ENCODE measurements at places on chromosomes 3 and 15.

GRCh38 chr15:85365980-85366379 lies 14.4 kb upstream of the AKAP13 start:
- DNase-seq: no peak

DNA sequence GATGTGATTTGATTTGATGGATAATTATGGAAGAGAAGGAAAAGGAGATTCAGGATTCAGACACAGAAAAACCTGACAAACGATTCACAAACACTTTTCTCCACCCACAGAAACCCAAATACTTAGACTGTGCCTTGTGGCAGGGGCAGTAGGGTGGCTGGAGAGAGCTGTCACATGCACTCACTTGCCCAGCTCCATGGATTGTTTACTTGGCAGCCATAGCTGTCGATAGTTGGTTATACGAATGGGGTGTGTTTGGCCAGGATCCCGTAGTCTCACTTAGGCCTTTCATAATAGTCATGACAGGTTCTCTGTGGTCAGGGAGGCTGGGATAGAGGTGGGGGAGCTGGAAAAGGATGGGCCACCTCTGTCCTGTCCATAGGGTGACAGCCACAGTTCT lies 76.9 kb downstream of the CACNA1D start:
- peak; percentile 36 for DNase-seq

GRCh38 chr3:23611737-23612295 lies 193.9 kb upstream of the UBE2E1 start:
- DNase-seq: peak; percentile 53

DNA sequence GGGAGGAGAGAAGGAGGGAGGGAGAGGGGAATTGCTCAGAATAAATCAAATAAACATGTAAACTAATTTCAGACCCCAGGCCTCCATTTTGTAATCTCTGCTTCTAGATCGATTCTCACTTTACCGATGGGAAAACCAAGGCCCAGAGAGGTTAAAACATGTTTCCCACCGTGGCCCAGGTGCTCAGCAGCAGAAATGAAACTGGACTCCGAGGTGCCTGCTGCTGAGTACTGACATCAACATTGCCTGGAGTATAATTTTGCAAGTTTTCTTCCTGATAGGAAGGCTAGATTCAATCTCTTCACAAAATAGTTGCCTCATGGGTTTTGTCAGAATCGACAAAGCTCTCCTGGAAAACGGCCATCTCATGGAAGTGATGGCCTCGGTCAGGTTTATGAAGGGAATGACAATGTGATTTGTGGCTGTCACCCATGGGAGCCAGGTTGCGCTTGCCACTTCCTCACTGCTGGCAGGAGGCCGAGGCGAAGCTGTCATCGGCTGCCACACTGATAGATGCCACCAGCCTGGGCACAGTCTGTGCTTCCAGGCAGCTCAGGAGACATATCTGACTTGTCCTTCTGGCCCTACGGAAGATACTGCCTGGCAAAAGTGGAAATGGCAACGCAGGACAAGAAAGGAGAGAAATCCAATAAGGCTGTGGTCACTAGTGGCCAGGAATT lies 133.1 kb upstream of the LRRN1 start:
- no peak for DNase-seq

GRCh38 chr3:47825590-47825989 lies 22.7 kb downstream of the DHX30 start:
- DNase-seq: peak; percentile 28

DNA sequence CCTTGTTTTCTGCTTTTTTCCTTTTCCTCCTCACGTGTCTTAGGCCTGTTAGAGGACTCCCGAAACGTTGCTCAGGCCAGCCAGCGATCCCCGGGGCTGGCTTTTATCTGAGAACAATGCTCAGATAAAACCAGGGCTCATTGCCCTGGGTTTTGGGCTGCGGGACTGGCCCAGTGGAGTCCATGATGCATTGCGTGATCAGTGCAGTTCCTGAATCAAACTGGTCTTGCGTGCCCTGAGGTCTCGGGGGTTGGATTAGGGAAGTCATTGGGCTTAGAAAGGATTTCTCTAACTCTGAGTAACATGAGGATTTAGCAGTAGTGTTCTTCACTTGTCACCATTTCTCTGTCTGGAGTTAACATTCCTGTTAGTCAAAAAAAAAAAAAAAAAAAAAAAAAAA lies 66.3 kb downstream of the CCR1 start:
- DNase-seq: no peak
